Vagina (tissue), 2 donors: ENCODE measurements at places on chromosomes 4 and X. TPM values are rescaled to one million over a fixed set of nuclear protein-coding genes. Genes with fewer than 3 reads are reported as not detected.

DNA sequence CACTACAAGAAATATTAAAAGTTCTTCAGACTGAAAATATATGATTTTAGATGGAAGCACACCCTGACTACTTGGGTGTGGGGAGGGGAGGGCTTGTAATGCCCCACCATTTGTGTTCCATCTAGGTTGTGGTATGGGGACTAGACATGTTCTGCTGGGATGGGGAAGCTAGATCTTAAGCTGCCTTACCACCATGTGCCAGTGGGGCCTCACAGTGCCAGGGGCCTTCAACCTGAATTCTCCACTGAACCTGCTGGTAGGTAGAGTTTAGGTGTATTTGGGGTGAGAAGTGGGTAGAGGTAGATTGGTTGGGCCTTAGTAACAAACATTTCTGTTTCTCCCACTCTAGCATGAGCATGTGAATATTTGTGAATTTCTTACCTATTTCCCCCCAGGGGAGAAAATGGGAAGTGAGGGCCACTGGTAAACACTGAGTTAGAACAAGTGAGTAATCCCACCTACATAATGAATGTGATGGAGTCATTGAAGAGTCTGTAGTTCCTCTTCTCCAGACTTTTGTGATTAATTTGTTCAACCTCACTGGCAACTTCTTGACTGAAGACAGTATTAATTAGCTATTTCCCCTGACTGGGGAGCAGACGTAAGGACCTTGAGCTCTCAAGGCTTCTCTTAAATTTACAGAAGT, 44.0 kb downstream of the BRCC3 start:
- DNase-seq: no peak

- DNase-seq: no peak
Observed at GRCh38 chr4:118410138-118410537, 57.3 kb upstream of the PRSS12 start.

GRCh38 chrX:38896724-38897298, 95.6 kb downstream of the MID1IP1 start:
- no peak for DNase-seq

Gene STATH
- total RNA-seq: not detected

Gene CD38
- total RNA-seq: 1.2 TPM

Gene RPL36A
- 514 TPM for total RNA-seq

Gene ATXN3L
- total RNA-seq: not detected
